ENCODE measurements at places on chromosomes 16 and 17.
A peak's percentile ranks its signal among the peaks of the same experiment; 100 is the strongest.

DNA sequence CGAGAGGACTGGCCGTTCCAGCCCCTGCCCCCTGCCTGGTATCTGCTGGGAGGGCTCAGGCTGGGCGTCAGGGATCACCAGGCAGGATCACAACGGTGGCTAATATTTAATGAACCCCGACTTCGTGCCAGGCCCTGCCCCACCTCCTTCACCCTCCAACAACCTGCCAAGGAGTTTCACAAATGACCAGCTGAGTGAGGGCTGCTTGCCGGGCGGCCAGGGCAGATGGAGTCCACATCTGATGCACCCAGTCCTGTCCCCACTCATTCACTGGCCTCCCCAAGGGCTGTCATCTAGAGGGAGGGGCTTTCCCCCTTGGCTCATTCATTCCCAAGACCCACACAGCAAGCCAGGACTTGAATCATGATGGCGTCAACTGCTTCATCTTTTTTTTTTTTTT lies 17.5 kb downstream of the UBALD1 start:
- no peaks in the 10 kb centered on the region for H3K36me3 ChIP-seq
- no peak overlapping the region for H3K4me3 ChIP-seq
- H3K27ac ChIP-seq = no peak overlapping the region
- peaks cover 11% of the 10 kb centered on the region for H3K27me3 ChIP-seq
- no peaks in the 10 kb centered on the region for H3K4me1 ChIP-seq
- no peak for DNase-seq

DNA sequence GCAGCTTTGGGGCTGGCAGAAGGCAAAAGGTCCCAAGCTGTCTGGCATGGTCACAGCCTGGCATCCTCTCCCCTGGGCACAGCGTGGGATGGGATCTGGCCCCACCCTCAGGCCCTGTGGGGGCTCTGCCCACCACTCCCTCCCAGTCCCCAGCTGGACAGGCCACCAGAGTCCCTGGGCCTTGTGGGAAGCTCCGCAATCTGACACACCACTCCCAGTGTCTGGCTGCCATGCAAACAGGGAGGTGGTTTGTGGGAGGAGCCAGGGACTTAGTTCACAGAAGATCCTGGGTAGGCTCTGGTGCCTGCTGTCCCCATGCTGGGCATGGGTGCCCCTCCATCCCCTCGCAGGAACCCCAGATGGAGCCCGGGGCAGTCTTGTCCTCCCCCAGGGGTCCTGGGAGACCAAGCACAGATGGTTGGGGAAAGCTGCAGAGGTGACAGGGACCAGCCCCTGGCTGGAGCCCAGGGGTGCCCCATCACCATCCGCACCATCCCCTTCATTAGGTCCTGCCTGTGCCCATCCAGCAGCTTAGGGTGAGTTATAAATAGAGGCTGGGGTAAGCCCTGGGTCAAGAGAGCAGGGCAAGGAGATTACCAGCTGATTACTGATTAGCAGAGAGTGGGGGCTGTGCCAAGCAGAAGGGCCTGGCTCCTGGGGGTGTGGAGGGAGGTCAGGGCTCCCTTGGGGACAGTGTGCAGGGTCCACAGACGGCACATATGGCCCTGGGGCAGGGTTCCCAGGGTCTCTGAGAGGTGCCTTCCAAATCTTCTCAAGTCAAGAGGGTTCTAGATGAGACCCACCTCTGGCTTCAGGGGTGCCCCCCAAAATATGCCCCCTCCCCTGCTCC lies 6.2 kb downstream of the FSCN2 start:
- H3K27ac ChIP-seq = no peak overlapping the region
- H3K4me1 ChIP-seq = no peaks in the 10 kb centered on the region
- DNase-seq = peak; percentile 59
- H3K4me3 ChIP-seq = no peak overlapping the region
- H3K36me3 ChIP-seq = no peaks in the 10 kb centered on the region
- H3K27me3 ChIP-seq = no peaks in the 10 kb centered on the region

- H3K36me3 ChIP-seq = no peaks in the 10 kb centered on the region
- no peaks in the 10 kb centered on the region for H3K27me3 ChIP-seq
- H3K27ac ChIP-seq = no peak overlapping the region
- H3K4me3 ChIP-seq = no peak overlapping the region
These were observed 16.9 kb upstream of the GNAO1 start for GRCh38 chr16:56174411-56174810.

DNA sequence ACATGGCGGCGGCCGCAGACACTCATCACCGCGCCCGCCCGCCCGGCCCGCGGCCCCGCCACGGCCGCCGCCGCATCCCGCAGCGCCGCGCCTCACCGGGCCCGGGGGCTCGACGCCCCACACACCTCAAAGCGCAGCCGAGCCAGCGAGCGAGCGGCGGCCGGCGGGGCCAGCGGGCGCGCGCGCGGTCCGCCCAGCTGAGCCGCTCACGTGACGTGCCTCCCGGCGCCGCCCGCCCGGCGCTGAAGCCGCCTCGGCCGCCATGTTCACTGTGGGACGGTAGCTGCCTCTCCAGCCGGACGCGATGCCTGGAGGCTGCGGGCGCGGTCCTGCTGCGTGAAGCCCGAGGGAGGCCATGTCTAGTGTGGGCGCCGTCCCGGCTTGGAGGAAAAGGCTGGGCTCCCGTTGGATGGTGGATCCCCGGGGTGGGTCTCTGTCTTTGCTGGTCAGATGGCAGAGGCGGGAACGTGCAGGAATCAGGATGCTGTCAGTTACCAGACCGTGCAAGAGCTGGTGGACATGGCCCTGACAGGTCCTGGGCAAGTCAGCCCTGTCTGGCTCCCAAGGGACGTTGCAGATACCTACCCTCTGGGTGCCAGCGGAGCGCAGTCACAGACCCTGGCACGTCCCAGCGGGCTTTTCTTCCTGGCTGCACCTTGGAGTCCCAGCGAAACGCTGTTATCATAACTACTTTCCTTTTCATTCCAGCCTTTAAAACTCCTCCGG lies at the start of gene USP31:
USP31 (minus strand) TSS at position 186 of the 726 bp plus-strand sequence; CDS start at position 4, 182 bp downstream.
- H3K4me1 ChIP-seq = peaks cover 18% of the 10 kb centered on the region
- H3K27me3 ChIP-seq = no peaks in the 10 kb centered on the region
- H3K4me3 ChIP-seq = peak within 1 kb of the TSS; percentile 84
- peak; percentile 99 for DNase-seq
- H3K36me3 ChIP-seq = no peaks in the 10 kb centered on the region

DNA sequence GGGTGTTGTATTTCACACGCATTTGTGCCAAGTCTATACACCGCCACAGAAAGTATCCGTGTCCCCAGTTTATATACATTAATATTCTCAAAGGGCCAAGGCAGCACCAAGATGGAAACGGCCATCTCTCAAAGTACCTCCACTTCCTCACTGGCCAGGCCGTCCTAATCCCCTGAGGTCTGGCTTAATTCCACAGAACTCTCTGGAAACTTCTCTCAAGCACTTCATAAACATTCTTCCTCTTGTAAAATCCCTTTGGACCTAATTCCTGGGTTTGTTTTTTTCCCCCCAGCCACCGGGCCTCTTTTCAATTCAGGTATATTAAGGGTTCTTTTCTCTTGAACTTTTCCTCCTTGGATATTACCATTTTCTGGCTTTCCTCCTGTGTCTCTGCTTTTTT lies 5.1 kb upstream of the ERN1 start:
- H3K27me3 ChIP-seq = no peaks in the 10 kb centered on the region
- DNase-seq = no peak
- H3K27ac ChIP-seq = no peak overlapping the region
- peaks cover 6% of the 10 kb centered on the region for H3K4me1 ChIP-seq
- H3K4me3 ChIP-seq = no peak overlapping the region
